Adrenal gland (tissue), 19 donors: ENCODE measurements at places on chromosomes 2 and 18. TPM values are rescaled to one million over a fixed set of nuclear protein-coding genes. Genes with fewer than 3 reads are reported as not detected.

GRCh38 chr2:31980674-31981356, 30.0 kb downstream of the MEMO1 start:
- H3K4me1 ChIP-seq = peaks cover 15% of the 10 kb centered on the region
- no peaks in the 10 kb centered on the region for H3K27me3 ChIP-seq
- no peak overlapping the region for H3K27ac ChIP-seq
- H3K4me3 ChIP-seq = no peak overlapping the region

GRCh38 chr2:166081131-166081632, 46.6 kb downstream of the SCN1A start:
- H3K36me3 ChIP-seq = no peaks in the 10 kb centered on the region
- no peaks in the 10 kb centered on the region for H3K4me1 ChIP-seq
- DNase-seq = no peak
- H3K27me3 ChIP-seq = no peaks in the 10 kb centered on the region

DNA sequence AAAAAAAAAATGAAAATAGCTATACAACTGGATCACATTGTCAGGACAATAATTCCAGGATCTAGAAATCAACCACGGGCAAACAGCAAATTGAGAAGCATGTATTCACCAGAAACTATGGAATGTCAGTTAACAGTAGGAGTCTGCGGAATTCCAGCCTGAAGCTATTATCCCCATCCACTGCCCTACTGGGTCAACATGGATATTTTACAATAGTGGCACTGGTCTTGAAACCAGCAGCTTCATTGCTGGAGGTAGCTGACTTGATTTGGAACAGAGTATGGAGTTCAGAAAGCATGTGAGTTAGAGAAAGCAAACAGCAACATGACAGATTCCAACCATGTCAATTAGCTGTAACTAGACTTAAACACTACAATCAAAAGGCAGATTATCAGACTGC, 55.7 kb upstream of the PDE1A start:
- H3K27ac ChIP-seq = no peak overlapping the region
- no peaks in the 10 kb centered on the region for H3K36me3 ChIP-seq
- no peak for DNase-seq
- no peaks in the 10 kb centered on the region for H3K27me3 ChIP-seq
- no peaks in the 10 kb centered on the region for H3K4me1 ChIP-seq
- H3K4me3 ChIP-seq = no peak overlapping the region

DNA sequence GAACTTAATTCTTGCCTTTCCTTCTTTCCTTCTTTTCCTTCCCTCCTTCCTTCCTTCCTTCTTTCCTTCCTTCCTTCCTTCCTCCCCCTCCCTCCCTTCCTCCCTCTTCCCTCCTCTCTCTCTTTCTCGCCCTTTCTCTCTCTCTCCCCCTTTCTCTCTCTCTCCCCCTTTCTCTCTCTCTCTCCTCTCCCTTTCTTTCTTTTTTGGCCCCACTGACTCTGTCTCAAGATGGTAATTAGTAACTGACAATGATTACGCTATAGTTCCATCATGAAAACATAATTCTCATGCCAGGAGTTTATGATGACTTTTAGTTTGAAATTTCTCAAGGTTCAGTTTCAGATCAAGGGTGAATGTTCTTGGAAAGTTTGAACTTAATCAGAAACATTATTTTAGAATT, 14.8 kb upstream of the CTLA4 start:
- H3K4me1 ChIP-seq = no peaks in the 10 kb centered on the region
- no peaks in the 10 kb centered on the region for H3K36me3 ChIP-seq
- no peaks in the 10 kb centered on the region for H3K27me3 ChIP-seq
- no peak overlapping the region for H3K4me3 ChIP-seq

DNA sequence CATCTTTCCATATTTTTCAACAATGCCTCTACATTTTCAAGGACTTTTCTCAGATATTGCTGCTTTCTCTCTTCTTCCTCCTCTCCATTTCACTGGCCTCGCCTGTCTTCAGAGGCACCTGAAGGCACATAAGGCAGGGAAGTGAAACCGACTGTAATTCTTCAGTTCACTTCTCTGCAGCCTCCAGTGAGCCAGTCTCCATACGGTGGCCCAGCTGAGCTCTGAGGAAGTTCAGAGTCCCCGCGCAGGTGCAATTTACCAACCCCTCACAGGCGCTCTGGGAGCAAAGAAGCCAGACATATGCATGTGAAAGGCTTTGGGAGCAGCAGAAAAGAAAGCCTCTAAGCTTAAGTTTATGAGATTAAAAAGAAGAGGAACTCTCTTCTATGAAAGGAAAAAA, 12.4 kb downstream of the KLHL14 start:
- H3K27me3 ChIP-seq = no peaks in the 10 kb centered on the region
- H3K36me3 ChIP-seq = no peaks in the 10 kb centered on the region
- no peak for DNase-seq
- no peaks in the 10 kb centered on the region for H3K4me1 ChIP-seq
- H3K4me3 ChIP-seq = no peak overlapping the region

- no peak overlapping the region for H3K27ac ChIP-seq
- H3K27me3 ChIP-seq = no peaks in the 10 kb centered on the region
- H3K4me3 ChIP-seq = no peak overlapping the region
- peaks cover 5% of the 10 kb centered on the region for H3K4me1 ChIP-seq
- no peaks in the 10 kb centered on the region for H3K36me3 ChIP-seq
These were observed 145.9 kb downstream of the GFPT1 start for GRCh38 chr2:69241093-69241492.

DNA sequence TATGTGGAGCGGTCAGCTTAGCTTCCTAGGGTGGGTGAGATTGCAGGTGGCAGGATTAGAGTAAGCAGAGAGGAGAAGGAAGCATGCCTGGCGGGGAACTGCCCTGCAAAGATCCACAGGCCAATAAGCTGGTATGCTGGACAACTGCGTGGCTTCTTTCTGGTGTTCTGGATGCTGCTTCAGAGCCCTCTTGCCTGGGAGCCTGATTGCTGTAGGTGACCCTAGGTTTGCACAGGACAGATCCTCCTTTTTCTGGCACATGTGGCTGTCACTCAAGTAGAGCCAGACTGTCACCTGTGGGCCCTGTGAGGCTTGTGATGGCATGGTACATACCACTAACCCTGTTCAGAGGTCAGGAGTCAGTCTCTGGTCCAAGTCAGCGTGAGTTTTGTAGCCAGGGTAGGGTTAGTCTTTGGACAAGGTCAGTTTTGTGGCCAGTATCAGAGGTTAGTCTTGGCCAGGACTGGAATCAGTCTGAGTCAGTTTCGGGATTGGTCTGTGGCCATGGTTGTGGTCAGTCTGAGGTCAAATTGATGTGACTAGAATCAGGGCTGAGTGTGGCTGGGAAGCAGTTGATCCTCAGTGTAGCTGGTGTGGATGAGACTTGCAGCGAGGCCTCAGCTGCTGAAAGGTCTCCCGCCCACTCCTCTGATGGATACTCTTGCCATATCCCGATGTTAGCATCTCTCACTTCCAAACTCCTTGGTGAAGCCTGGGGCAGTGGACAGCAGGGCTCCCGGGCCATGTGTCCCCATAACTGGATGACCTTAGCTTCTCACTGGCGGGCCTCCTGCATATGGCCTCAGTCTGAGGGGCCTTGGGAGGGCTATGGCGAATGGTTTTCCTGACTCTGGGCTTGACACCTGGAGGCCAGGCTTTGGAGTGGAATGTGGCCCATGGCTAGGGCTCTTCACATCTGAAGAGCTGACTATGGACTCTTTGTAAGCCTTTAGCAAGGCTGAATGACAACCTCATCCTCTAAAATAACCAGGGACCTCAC, 260.5 kb downstream of the DYSF start:
- DNase-seq = no peak
- peaks cover 17% of the 10 kb centered on the region for H3K4me1 ChIP-seq
- H3K27ac ChIP-seq = no peak overlapping the region
- H3K36me3 ChIP-seq = no peaks in the 10 kb centered on the region

DNA sequence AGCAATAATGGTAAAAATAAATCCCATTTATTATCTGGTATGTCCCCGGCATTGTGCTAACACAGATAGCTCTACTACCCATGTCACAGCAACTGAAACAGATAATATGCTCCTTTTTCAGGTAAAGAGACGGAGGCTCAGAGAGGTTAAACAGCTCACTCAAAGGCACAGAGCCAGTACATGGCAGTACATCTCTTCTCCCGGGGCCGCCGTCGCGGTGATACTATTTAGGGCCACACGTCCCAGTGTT, 693 bp upstream of the PDK1 start:
- H3K27ac ChIP-seq = peak overlapping the region; percentile 88
- H3K4me1 ChIP-seq = peaks cover 16% of the 10 kb centered on the region
- no peak for DNase-seq
- peak overlapping the region; percentile 92 for H3K4me3 ChIP-seq
- no peaks in the 10 kb centered on the region for H3K36me3 ChIP-seq

GRCh38 chr2:20035955-20036666, 15.3 kb downstream of the LAPTM4A start:
- H3K27me3 ChIP-seq = no peaks in the 10 kb centered on the region
- no peak overlapping the region for H3K27ac ChIP-seq
- H3K4me1 ChIP-seq = no peaks in the 10 kb centered on the region
- DNase-seq = no peak
- H3K36me3 ChIP-seq = peaks cover 89% of the 10 kb centered on the region

The CCDC93 gene
- polyA plus RNA-seq = 14.4 TPM

The ACMSD gene
- 0.60 TPM for polyA plus RNA-seq
